Esophagus muscularis mucosa (tissue), 4 donors: ENCODE measurements at places on chromosomes 12 and 14. TPM values are rescaled to one million over a fixed set of nuclear protein-coding genes. Genes with fewer than 3 reads are reported as not detected.

DNA sequence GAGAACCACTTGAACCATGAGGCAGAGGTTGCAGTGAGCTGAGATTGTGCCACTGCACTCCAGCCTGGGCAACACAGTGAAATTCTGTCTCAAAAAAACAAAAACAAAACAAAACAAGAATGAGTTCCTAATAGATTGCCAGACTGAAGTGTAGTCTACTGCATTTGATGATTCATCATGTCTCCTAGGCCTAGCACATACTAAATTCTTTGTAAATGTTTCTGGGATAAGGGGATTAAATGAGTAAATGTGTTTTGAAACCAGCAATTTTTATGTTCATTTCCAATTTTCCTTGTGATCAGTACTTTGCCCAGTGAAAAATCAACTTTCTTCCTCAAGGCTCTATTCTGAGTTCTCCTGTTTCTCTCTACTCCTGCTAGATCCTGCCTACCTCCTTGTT is 2.9 kb upstream of the DYRK2 start:
- no peak for DNase-seq
- H3K27ac ChIP-seq: no peak overlapping the region
- H3K27me3 ChIP-seq: no peaks in the 10 kb centered on the region

DNA sequence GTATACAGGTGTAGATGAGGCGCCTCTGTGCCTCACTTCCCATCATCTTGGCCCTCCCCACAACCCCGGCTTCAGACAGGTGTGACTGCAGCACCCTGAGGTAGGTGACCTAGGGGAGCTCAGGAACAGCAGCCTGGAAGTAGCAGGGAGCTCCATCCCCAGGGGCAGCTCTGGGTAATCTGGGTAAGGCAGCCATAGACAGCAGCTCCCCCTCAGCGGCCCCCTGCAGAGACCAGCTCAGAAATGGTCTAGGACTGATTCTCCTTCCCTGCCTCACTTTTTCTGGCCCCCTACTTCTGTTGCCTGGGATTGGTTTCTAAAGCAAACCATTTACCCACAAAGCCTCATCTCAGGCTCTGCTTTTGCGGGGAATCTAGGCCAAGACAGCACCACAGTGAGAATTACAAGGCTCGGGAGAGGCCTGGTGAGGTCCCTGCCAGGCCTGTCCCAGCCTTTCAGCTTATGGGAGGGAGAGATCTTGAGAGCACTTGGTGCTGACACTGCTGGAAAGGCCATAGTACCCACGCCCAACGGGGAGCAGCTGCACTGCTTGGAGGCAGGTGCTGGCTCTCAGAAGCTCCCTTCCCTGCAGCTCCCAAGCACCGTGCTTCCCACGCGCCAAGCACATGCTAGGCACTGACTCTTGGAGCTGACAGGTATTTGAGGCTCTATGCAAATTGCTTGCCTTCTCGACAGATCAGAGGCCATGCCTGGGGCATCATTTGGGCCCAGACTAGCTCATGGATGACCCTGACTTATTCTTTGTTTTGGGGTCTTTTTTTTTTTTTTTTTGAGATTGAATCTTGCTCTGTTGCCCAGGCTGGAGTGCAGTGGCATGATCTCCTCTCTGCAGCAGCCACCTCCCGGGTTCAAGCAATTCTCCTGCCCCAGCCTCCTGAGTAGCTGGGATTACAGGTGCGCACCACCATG is 45.1 kb upstream of the TRAF3 start:
- no peak overlapping the region for H3K4me3 ChIP-seq
- no peaks in the 10 kb centered on the region for H3K27me3 ChIP-seq
- peaks cover 45% of the 10 kb centered on the region for H3K36me3 ChIP-seq
- no peak for DNase-seq
- H3K4me1 ChIP-seq: no peaks in the 10 kb centered on the region
- no peak overlapping the region for H3K27ac ChIP-seq

DNA sequence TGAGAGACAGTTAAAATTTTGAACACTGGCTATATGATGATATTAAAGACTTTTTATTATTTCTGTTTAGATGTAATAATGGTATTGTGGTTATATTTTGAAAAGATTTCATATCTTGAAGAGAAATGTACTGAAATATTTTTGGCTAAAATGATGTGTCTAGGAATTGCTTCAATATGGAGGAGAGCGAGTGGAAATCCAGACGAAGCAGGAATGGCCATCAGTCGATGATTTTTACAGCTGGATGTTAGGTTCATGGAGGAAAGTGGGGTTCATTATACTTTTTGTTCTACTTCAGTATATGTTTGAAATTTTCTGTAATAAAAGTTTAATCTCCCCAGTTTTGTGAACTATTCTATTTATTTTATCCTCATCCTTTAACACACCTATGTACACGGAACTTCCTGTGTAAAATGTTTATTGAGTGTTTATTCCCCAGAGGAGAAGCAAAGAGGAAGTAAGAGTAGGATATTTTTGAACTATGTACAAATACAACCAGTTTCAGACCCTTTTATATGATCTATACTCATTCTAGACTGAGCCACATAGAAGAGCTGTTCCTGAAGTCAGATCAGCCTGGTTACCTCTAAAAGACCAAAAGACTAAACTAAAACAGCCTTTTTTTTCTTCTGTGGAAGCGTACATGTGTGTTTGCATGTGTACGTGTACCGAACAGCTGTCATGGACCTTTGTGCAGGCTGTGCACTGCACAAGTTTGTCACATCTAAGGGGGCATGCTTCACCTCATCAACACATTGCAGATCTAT is 211.0 kb upstream of the NUDT4 start:
- no peaks in the 10 kb centered on the region for H3K36me3 ChIP-seq
- H3K4me1 ChIP-seq: peaks cover 32% of the 10 kb centered on the region
- H3K27ac ChIP-seq: no peak overlapping the region
- no peak overlapping the region for H3K4me3 ChIP-seq

Gene CLEC4C
- total RNA-seq: not detected
